Endothelial cell of umbilical vein (primary cell): ENCODE measurements at places on chromosomes 5 and 9. TPM values are rescaled to one million over a fixed set of nuclear protein-coding genes. Genes with fewer than 3 reads are reported as not detected.

GRCh38 chr9:129435291-129435690, 185.6 kb downstream of the C9orf50 start:
- no peak for DNase-seq

GRCh38 chr9:26326563-26326962, 566.0 kb downstream of the CAAP1 start:
- DNase-seq, result peak; percentile 83

DNA sequence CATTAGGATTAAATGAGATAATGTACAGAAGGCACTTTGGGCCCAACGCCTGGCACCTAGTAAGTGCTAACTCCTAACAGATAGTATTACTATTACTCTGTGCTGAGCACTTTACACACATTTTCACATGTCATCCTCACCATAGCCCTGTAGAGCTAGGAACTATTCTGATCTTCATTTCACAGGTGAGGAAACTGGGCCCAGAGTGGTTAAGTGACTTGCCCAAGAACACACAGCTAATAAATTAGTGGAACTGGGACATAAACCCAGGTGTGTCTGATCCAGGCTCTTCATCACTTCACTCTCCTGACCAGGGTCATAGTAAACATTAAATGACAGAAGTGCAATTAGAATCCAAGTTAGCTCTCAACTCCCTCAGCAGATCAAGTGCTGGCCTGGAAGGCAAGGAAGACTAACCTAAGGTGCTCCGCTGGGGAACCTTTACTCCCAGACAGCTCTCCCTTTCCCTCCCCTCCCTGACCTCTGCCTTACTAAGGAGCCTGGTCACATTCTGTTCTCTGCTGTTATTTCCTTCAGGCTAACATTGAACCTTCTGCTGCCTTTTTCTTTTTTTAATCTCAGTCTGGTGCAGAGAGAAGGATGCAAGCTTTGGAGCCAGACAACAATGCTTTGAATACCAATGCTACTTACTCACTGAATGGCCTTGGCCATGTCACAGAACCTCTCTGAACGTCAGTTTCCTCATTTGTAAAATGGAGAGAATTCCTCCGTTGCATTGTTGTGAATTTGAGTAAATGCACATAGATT, 4.1 kb upstream of the ADRA1B start:
- peak; percentile 71 for DNase-seq

Gene OTP
- total RNA-seq, result not detected in 2 replicates

Gene ZDHHC11B
- total RNA-seq, result not detected in 2 replicates
